Stimulated activated CD4-positive, alpha-beta T cell treated with anti-CD3 and anti-CD28 coated beads, Interleukin-4, amount 100 ng/mL, for 4 hours (primary cell): ENCODE measurements at places on chromosomes 11 and 22.

DNA sequence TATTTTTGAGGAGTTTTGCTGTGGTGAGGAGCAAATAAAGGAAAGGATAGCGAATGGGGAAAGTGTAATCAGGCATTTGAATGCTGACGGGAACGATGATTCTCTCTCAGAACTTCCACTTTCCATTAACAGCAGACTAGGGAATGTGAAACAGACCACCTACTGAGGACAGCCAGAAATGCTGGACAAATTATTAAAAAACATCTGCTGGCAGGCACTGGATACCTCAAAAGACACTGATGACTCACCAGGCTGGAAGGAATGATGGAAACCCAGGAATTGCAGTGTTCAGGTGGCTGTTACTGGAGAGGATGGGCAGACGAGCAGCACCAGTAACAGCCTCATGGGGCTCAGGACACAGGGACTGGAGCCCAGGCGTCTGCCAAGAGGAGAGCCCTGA lies 33.4 kb downstream of the PLA2G6 start:
- no peak for DNase-seq

DNA sequence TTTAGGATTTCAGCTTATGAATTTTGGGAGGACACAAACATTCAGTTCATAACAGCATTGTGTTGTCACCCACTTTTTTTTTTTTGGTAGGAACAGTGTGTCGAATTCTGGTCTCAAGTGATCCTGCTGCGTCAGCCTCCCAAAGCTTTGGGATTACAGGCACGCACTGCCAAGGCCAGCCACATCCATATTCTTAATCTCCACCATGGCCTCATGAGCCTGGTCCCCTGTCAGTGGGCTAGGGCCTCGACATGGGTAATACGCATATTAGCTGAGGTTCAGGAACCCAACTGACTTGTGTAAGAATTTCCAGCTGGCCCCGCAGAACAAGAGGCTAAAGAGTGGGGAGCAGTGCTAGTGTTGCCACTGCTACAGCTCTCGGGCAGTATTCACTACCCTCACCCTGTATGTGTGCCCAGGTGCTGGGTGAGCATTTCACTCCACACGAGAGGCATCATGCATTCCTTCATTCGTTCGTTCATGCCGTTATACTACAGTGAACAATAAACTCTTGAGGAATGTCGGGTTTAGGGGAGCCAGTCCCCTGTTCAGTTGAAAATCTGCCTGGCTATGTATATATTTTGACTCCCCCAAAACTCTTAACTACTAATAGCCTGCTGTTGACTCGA lies 5.2 kb upstream of the VPREB1 start:
- no peak for DNase-seq

GRCh38 chr11:130728185-130729180 lies 187.8 kb downstream of the SNX19 start:
- DNase-seq: no peak

DNA sequence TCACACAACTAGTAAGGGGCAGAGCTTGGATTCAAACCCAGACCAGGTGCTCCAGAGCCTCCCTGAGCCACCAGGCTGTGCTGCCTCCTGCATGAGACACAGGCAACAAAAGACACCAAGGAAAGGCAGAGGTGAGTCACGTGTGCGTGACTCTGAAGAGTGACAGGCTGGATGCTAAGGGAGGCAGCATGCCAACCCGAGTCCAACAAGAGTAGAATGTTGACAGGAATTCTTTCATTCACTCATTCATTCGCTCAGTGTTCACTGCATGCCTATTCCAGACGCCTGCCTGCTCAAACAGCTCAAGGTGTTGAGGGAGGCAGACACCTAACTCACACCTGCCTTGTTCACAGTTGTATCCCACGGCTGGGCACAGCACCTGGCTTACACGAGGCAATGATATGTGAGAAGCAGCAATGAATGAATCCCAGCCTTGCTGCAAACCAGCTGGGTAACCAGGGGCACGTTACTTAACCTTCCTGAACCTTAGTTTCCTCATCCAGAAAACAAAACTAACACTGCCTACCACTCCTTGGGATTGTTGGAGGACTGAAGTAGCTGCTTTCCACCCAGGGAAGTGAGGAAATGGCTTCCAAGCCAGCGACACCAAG lies 73.8 kb upstream of the ARFGAP3 start:
- no peak for DNase-seq

GRCh38 chr11:97964332-97965004 lies 1056.3 kb upstream of the CNTN5 start:
- no peak for DNase-seq

DNA sequence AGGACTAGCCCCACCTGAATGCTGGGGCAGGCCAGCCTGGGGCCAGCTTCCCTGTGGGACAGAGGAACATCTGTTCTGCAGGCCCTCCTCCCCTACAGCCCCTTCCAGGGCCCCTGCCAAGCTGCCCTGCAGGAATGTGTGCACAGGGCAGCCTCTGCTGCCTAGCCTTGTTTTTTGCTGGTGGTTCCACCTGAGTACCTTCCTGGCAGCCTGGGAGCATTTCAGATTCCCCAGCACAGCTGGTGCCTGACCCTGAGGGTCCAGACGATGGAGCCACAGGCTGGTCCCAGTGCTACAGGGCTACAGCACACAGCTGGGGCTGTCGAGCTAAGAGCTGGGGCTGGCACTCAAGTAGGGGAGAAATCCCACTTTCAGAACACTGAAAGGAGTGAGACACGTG lies 22.3 kb upstream of the GPR83 start:
- no peak for DNase-seq

- no peak for DNase-seq
Measured at GRCh38 chr11:125768336-125769046, 10.1 kb downstream of the PATE2 start.

GRCh38 chr11:65378208-65378927 lies 4.1 kb downstream of the SLC25A45 start:
- no peak for DNase-seq

DNA sequence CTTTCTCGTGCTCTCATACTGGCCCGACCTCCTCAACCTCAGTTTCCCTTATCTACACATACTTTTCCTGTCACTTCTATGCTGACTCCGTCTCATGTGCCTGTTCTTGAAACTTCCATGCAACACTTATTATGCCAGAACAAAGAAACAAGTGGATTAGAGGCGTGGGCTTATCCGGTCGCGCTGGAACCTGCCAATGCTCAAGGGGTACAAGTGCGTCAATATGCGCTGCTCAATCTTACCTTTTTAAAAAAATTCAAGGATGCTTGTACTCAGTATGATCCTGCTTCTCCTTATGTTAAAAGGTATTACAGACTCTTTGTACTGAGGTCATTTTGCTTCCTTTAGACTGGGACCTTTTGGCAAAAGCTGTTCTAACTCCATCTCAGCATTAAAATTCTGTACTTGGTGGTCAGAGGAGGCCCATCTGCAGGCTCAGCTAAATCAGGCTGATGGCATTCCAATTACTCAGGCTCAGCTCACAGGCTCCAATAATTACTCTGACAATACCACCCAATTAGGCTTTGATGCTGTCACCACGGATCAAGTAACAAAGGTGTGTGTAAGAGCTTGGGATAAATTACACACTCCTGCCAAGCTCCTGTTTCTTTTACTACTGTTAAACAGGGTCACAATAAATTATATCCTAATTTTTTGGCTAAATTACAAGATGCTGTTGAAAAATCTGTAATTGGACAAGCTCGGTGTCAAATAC lies 26.3 kb upstream of the ALDH3B2 start:
- DNase-seq: no peak

DNA sequence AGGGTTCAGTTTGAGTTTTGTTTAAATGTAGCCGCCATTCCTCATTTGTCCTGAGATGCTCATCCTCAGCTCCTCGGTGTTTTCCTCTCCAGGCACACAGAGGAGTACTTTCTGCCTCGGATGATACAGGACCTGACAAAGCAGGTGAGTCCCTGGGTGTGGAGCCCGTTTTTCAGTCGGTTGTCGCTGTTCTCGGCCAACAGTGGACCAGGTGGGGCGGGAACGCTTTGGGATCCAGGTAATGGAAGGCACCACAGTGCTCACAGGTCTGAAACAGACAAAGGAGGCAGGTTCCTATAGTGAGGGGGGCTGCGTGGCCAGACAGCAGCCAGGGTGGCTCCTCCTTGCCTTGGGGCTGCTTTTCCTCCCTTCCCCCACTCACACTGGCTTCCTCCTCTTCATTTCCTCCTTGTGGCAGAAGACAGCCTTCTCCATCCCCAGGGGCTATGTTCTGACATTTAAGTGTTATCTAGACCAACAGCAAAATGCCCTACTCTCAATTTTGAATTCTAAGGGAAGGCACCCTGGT lies 19.4 kb downstream of the NADSYN1 start:
- no peak for DNase-seq

DNA sequence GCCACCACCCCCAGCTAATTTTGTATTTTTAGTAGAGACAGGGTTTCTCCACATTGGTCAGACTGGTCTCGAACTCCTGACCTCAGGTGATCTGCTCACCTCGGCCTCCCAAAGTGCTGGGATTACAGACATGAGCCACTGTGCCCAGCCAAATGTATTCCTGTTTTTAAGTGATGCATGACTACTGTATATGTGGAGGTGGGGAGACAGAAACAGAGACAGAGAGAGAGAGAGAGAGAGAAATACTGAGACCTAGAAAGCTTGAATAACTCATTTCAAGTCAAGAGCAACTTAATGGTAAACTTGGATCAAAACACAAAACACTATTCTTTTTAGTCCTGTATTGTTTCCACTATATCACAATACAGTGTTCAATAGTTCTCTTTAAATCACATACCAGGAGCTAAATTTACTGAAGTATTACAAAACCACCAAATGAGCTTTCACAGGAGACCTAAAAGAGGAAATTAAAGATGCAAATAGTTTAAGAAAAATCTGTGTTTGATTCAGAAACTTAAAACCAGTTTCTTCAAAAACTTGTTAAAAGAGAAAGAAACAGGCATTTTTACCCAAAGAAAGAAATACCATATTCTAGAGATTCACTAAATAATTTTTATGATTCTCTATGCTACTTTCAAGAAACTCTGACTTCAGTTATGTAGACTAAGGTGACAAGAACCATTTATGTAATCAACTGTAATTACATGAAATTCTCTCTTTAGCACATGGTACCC lies 188.7 kb downstream of the ETS1 start:
- no peak for DNase-seq

- DNase-seq: no peak
Measured at GRCh38 chr11:23875176-23875850, 621.5 kb upstream of the LUZP2 start.

- no peak for DNase-seq
Measured at GRCh38 chr11:116234989-116235568, 537.7 kb downstream of the BUD13 start.

- no peak for DNase-seq
Measured at GRCh38 chr11:29306527-29306926, 710.3 kb downstream of the KCNA4 start.

- DNase-seq: no peak
Measured at GRCh38 chr11:26618441-26618840, 46.4 kb upstream of the MUC15 start.

- DNase-seq: no peak
Measured at GRCh38 chr11:95398437-95399112, 167.6 kb upstream of the SESN3 start.

DNA sequence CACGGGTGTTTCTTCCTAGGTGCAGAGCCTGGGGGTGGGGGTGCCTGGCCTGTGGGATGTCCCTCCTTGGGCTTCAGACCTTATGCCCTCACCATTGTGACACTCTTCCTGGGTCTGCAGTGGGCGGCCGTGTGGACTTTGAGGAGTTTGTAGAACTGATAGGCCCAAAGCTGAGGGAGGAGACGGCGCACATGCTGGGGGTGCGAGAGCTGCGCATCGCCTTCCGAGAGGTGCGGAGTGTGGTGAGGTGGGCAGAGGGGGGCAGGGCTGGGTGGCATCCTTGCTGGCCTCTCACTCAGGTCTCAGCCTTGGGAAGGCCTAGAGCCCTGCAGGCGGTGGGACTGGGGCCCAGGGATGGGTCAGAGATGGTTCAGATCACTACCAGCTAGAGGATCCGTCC lies 2.3 kb downstream of the CABP4 start:
- DNase-seq: no peak

- DNase-seq: no peak
Measured at GRCh38 chr11:90380206-90380605, 157.4 kb upstream of the CHORDC1 start.
